DMS79 (cell line): ENCODE measurements at places on chromosomes 3 and 15.

DNA sequence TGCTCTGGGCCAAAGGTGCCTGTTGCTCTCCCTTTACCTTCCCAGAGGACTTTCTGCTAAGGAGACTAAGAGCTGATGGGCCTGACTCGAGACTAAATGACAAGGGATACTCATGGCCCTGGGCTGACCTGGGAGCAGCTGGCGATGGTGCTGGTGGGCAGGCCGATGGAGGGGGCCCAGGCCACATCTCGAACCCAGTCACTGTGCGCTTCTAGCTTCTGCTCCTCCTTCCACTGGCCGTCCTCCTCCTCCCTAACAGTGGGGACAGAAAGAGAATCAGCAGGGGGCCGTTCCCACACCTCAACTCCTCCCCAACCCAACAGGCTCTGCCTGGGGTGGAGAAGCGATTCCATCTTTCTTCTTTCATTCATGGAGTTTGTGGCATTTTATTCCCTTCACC is 12.2 kb upstream of the GHRL start:
- DNase-seq, result no peak

GRCh38 chr15:41337047-41337446 is 4.4 kb downstream of the NUSAP1 start:
- no peak for DNase-seq

GRCh38 chr3:13123765-13124164 is 50.5 kb upstream of the IQSEC1 start:
- DNase-seq, result no peak

GRCh38 chr15:55917881-55918296 is 75.5 kb downstream of the NEDD4 start:
- DNase-seq, result no peak

- DNase-seq, result no peak
Measured at GRCh38 chr3:69930564-69930963, 69.0 kb upstream of the SAMMSON start.

DNA sequence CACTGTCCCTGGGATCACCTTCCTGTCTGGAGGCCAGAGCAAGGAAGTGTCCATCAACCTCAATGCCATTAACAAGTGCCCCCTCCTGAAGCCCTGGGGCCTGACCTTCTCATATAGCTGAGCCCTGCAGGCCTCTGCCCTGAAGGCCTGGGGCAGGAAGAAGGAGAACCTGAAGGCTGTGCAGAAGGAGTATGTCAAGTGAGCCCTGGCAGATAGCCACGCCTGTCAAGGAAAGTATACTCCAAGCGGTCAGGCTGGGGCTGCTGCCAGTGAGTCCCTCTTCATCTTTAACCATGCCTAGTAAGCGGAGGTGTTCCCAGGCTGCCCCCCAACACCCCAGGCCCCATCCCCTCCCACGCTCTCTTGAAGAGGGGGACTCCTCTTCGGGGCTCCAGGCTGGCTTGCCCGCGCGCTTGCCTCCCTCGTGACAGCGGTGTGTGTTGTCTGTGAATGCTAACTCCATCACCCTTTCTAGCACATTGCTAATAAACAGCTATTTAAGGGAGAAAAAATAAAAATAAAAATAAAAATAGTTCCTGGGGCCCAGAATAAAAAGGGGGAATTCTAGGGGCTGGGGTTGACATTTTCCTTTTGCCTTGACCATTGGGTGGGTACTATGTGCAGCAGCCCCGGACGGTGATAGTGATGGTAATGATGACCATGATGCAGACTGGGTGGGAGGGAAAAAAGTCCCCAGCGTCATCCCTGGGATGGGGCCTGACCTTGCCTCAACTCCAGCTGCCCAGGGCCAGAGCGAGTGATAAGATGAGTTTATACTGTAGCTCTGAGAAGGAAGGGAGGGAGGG is 3.3 kb upstream of the ALAS1 start:
- DNase-seq, result peak; percentile 37

GRCh38 chr3:102176333-102177050 is 258.3 kb upstream of the ZPLD1 start:
- DNase-seq, result no peak

GRCh38 chr3:189734061-189734460 is 102.9 kb downstream of the TP63 start:
- DNase-seq, result no peak

DNA sequence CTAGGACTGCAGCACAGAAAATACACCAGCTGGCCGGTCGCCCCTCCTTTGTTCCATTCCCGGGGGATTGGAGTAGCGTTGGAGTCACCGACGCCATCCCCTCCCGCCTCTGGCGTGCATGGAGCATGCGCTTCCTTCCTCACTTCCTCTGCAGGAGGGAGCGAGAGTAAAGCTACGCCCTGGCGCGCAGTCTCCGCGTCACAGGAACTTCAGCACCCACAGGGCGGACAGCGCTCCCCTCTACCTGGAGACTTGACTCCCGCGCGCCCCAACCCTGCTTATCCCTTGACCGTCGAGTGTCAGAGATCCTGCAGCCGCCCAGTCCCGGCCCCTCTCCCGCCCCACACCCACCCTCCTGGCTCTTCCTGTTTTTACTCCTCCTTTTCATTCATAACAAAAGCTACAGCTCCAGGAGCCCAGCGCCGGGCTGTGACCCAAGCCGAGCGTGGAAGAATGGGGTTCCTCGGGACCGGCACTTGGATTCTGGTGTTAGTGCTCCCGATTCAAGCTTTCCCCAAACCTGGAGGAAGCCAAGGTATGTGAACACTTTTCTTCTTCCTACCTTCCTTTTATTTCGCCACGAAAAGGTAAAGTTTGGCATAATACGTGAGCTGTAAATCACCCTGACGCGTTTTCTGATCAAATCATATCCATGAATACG is at the start of gene SCG3:
Gene SCG3, plus strand, starts transcription at position 201 of the 661 bp plus-strand sequence. Its CDS starts 253 bp downstream, at position 454.
- DNase-seq, result peak; percentile 63

GRCh38 chr3:37785736-37786135 is 75.9 kb upstream of the CTDSPL start:
- no peak for DNase-seq

GRCh38 chr3:46087871-46088270 is 60.6 kb upstream of the XCR1 start:
- no peak for DNase-seq

DNA sequence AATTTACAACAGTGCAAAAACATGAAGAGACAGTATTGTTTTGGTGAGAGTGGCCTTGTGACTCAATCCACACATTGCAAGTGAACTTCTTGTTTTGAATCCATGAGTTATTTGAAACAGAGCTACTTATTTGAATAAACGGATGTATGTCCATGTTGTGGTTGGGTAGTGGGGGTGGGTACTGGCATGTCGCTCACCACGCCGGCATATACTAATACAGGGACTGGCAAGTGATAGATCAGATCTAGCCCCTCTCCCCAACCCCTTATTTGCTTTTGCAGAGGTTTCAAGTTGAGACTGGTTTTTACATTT is 83.8 kb downstream of the EDEM1 start:
- DNase-seq, result no peak

GRCh38 chr15:98308117-98308516 is 340.2 kb upstream of the IGF1R start:
- no peak for DNase-seq

GRCh38 chr15:79059081-79059572 is 31.5 kb downstream of the RASGRF1 start:
- no peak for DNase-seq

GRCh38 chr15:47870300-47870955 is 153.1 kb downstream of the SEMA6D start:
- DNase-seq, result no peak

- DNase-seq, result no peak
Measured at GRCh38 chr3:143783851-143784370, 64.4 kb downstream of the SLC9A9 start.

DNA sequence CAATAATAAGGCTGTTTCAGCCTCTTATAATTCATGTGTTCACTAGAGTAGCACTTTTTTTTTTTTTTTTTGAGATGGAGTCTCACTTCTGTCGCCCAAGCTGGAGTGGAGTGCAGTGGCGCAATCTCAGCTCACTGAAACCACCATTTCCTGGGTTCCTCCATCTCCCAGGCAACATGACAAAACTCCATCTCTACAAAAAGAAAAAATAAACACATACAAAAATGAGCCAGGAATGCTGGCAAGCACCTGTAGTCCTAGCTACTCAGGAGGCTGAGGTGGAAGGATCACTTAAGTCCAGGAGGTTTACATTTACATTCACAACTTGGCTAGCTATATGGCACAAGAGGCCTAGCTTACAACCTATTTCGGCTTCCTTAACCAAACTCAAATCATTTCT is 6.8 kb downstream of the USP4 start:
- DNase-seq, result no peak

- no peak for DNase-seq
Measured at GRCh38 chr15:95919460-95919859, 411.0 kb upstream of the NR2F2 start.

DNA sequence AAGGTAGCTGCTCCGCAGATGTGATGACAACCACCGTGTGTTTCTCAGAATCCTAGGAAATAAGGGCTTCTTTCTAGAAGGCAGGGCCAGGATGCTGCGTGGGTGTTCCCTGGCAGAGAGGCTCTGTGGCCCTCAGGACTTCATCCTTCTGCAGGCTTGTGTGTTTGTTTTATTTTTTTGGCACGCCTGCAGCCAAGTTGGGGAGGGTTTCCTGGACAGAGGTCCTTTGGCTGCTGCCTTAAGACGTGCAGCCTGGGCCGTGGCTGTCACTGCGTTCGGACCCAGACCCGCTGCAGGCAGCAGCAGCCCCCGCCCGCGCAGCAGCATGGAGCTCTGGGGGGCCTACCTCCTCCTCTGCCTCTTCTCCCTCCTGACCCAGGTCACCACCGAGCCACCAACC is at the start of gene CLEC3B:
Gene CLEC3B, plus strand, starts transcription at position 266 of the 400 bp plus-strand sequence. Its CDS starts 60 bp downstream, at position 326.
- DNase-seq, result no peak

DNA sequence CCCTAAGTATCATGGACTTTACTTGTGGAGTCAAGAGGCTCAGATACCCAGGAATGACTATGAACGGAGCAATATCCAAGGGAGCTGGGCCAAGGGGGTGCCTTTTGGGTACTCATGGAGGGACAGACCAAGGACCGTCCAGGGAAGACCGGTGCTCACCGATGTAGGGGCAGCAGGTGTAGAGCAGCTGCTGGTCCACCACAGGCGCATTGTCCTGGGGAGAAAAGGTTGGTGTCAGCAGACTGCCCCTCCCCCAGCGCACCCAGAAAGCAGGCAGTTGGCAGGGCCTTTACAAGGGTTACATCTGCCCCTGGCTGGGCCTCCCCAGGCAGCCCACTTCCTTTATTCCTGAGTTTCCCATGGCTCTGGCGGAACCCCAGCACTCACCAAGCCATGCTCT is 7.5 kb downstream of the CDAN1 start:
- DNase-seq, result no peak

GRCh38 chr15:65790694-65791334 is 1.3 kb downstream of the DENND4A start:
- DNase-seq, result no peak

- no peak for DNase-seq
Measured at GRCh38 chr15:35691891-35692867, 146.2 kb upstream of the DPH6 start.

DNA sequence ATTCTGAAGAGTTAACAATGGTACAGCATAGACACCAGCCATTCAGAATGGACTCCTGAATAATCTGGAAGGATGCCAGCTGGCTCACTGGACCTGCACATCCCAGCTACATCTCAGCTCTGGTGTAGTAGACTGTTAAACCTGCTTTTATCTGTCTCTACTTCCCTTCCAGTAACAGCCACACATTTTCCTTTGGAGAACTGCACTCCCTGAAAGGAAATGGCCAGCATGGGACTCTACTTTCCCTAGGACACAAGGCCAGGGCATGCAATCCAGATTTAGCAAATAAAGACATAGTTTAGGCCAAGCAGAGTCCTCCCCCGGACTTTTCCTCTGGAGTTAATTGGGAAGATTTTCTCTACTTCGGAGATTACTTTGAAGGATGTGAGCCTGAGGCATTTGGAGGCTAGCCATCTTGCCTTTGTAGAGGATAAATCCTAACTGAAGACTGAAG is 82.7 kb upstream of the TCF12 start:
- no peak for DNase-seq

DNA sequence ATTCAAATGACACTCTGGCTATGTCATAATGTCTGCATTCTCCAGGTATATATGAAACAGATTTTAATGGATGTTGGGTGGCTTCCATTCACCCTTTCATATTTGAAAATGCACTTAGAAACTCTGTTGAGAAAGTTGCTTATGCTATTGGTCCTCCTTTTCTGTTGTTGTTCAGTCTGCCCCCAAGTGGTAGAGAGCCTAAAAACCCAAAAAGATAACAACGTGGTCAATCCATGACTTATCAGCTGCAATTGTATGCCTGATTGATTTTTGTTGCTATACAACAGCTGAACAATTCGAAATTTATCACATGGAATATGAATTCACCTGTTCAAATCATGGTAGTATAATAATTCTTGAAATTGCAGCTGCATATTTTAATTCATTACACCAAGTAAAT is 279.8 kb downstream of the ROBO2 start:
- DNase-seq, result no peak

DNA sequence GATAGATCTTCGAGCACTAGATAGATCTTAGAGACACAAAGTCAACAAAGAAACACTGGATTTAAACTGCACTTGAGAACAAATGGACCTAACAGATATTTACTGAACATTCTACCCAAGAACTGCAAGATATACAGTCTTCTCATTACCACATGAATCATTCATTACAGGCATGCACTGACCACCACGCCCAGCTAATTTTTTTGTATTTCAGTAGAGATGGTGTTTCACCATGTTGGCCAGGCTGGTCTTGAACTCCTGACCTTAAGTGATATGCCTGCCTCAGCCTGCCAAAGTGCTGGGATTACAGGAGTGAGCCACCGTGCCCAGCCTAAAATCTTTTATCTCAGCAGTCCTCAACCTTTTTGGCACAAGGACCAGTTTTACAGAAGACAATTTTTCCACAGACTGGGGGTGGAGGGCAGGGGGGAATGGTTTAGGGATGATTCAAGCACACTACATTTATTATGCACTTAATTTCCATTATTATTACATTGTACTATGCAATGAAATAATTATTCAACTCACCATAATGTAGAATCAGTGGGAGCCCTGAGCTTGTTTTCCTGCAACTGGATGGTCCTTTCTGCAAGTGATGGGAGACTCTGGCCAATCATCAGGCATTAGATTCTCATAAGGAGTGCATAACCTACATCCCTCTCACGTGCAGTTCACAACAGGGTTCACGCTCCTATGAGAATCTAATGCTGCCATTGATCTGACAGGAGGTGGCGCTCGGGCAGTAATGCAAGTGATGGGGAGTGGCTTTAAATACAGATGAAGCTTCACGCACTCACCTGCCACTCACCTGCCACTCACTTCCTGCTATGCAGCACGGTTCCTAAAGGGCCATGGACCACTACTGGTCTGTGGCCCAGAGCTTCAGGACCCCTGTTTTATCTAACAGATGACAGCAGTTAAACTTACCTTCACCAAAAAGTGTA is 21.7 kb downstream of the CSNK1G1 start:
- DNase-seq, result no peak

DNA sequence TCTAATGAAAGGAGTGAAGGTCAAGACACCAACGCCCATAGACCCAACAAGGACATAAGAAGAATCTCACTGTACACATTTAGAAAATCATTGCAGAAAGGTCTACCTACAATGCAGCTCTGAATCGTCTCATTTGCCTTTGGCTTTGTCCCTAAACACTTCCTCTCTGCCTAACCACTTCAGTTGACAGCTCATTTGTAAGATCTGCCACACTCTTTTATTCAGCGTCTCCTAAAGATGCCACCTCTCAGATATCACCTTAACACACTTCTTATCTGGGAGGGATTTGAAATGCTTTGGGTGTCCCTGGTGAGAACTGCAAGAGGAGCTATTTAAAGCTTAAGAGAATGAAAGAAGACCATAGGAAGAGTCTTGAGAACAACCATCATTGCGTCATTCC is 38.7 kb downstream of the RAB27A start:
- no peak for DNase-seq
